H9 (cell line): ENCODE measurements at places on chromosomes 6 and 20.
A peak's percentile ranks its signal among the peaks of the same experiment; 100 is the strongest.

DNA sequence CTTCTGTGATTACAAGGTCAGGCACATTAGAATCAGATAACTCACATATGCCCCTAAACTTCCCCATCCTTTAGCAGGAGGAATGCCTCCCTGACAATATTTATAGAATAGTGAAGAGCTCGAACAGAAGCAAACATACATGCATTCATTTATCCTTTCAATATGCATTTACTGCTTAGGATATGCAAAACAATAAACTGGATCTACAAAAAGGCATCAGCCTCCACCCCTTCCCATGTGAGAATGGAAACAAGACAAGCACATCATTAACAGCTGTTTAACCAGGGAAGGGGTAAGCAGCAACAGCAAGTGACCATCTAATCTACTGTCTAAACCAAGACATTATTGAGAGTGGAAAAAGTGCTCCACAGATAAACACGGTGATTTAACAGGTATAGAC lies 107.6 kb downstream of the MBOAT1 start:
- no peak for DNase-seq
- no peak overlapping the region for H3K4me3 ChIP-seq
- H3K36me3 ChIP-seq: peaks cover 12% of the 10 kb centered on the region
- H3K27me3 ChIP-seq: no peaks in the 10 kb centered on the region

DNA sequence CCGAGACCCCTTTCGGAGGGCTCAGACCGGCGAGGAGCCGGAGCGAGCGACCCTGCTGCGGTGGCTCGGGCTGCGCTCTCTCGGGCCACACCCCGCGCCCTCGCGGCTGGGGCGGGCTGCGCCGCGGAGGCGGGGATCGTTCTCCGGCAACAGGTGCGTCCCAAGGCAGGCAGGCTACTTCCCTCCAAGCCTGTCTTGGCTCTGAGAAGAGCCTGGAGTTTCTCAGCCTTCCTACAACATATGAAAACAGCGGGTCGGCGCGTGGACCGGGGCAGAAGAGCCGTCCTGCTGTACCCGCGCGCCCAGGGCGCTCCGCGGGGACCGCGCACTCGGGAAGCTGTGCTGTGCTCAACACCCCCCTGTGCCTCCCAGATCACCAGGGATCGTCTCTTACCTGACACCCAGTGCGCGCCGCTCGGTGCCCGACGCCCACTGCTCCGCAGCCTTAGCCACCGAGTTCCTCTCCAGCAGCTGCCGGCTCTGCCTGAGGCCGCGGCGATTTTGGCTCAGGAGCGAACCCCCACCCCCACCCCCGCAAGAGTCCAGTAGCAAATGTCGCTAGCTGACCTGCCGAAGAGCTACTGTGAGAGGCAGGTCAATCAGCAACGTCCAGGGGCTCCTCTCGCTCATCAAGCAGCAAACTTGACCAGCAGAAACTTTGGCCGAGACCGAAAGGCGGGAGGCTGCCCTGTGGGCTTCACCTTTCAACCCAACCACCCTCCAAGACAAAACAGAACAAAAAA lies 3.7 kb upstream of the OLIG3 start:
- no peaks in the 10 kb centered on the region for H3K4me1 ChIP-seq
- peak; percentile 69 for DNase-seq
- H3K4me3 ChIP-seq: peak overlapping the region; percentile 52
- H3K27ac ChIP-seq: no peak overlapping the region

- peaks cover 11% of the 10 kb centered on the region; the same call in 1 of the 2 replicates for H3K4me1 ChIP-seq
- H3K36me3 ChIP-seq: no peaks in the 10 kb centered on the region
- H3K27me3 ChIP-seq: no peaks in the 10 kb centered on the region
- no peak overlapping the region for H3K4me3 ChIP-seq
Observed at GRCh38 chr20:41774291-41774690, 156.1 kb upstream of the CHD6 start.

DNA sequence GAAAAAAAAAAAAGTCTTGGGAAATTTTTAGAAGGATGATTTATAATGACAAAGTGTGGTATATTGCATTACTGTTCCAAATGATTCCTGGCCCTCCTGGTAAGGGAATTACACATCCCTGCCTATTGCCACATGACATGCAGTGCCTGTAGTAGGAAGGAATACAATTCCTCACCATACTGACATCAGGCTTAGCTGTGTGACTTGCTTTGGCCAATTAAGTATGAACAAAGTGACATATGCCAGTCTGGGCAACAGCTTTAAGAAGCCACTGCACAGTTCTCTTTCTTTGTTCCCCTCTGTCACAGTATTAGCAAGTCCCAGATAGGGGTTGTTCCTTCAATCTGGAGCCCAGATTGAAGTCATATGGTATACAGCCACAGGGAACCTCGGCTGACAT lies 100.5 kb downstream of the KIF13A start:
- H3K4me3 ChIP-seq: no peak overlapping the region
- no peak overlapping the region for H3K27ac ChIP-seq
- no peak for DNase-seq
- no peaks in the 10 kb centered on the region for H3K36me3 ChIP-seq
- no peaks in the 10 kb centered on the region; the same call in 1 of the 2 replicates for H3K27me3 ChIP-seq
- H3K4me1 ChIP-seq: no peaks in the 10 kb centered on the region

DNA sequence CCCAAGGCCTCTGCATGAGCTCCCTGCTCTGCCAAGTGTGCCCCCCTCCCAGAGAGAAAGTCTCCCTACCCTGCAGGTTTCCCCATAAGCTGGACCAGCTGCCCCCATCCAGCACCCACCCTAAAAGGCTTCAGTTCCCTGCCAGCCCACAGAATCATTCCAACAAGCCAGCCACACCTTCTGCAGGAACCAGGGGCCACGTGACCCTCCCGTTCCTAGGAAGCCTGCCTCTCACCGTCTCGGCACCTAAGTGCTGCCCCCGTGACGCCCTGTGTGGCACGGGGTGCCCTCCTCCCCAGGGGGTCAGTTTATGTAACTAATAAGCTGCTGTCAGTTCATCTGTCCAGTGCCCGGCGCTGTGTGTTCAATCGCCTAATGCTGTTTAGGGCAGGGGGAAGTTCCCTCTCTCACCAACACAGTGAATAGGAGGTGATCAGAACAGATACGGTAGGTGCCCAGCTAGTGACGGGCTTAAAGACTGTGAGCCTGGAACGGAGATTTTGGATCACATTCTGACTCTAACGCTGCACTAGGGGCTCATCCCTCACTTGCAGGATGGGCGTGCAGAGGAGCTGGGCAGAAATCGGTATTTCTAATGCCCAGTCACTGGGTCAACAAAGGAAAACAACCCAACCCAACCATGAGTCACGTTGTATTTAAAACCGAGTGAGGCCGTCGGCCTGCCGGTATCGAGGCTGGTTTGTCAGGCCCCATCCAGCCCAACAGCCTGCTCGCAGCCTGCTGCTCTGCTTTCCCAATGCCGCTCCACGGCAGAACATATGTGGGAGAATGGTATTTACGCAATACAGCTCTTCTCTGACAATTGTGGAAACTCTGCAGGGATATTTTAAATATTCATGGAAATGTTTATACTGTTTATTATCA lies 56.0 kb downstream of the RAMACL start:
- H3K4me1 ChIP-seq: no peaks in the 10 kb centered on the region
- peaks cover 29% of the 10 kb centered on the region; the same call in 2 of the 3 replicates for H3K36me3 ChIP-seq
- DNase-seq: no peak
- H3K4me3 ChIP-seq: no peak overlapping the region
- no peaks in the 10 kb centered on the region for H3K27me3 ChIP-seq

GRCh38 chr20:38931984-38932383 lies 5.8 kb downstream of the FAM83D start:
- no peaks in the 10 kb centered on the region for H3K27me3 ChIP-seq
- H3K4me1 ChIP-seq: peaks cover 5% of the 10 kb centered on the region; the same call in 1 of the 2 replicates
- peaks cover 19% of the 10 kb centered on the region; the same call in 2 of the 3 replicates for H3K36me3 ChIP-seq
- no peak overlapping the region for H3K4me3 ChIP-seq

GRCh38 chr6:21371676-21372171 lies 221.8 kb upstream of the SOX4 start:
- no peak for DNase-seq
- H3K4me1 ChIP-seq: peaks cover 5% of the 10 kb centered on the region
- H3K4me3 ChIP-seq: no peak overlapping the region
- no peak overlapping the region for H3K27ac ChIP-seq
- no peaks in the 10 kb centered on the region for H3K27me3 ChIP-seq

DNA sequence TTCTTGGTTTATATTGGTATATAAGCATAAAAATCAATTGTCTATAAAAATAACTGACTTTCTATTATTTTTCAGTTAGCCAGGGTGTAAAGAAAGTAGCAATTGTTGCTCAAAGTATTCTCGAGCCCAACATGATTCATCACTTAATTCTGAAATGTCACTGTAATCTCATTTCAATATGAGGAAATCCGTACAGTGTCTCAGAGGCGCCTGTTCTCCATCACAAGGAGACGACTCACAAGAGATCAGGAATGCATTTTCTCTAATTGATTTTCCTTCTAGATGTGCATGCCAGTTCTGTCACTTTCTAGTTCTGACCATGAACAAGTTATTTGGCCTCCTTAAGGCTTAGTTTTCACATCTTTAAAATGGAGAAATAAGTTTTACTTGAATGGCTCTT lies 753.1 kb downstream of the MAFB start:
- no peak overlapping the region for H3K4me3 ChIP-seq
- no peaks in the 10 kb centered on the region for H3K4me1 ChIP-seq
- no peaks in the 10 kb centered on the region for H3K27me3 ChIP-seq

- H3K4me3 ChIP-seq: no peak overlapping the region
- DNase-seq: no peak
- H3K27me3 ChIP-seq: no peaks in the 10 kb centered on the region
- H3K36me3 ChIP-seq: no peaks in the 10 kb centered on the region
Observed at GRCh38 chr20:20856956-20857355, 144.5 kb upstream of the RALGAPA2 start.

DNA sequence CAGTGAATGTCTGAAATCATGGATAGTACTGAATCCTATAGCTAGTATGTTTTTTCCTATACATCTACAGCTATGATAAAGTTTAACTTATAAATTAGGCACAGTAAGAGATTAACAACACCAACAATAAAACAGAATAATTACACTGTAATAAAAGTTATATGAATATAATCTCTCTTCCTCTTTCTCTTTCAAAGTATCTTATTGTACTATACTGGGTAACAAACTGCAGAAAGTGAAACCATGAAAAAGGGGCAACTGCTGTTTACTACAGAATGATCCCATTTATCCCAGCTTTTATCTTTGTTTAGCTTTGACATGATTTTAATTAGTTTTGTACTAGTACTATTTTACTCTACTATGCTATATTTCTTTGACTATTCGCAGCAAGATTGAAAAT lies 25.8 kb downstream of the ESF1 start:
- DNase-seq: no peak
- no peaks in the 10 kb centered on the region for H3K4me1 ChIP-seq
- peaks cover 68% of the 10 kb centered on the region for H3K36me3 ChIP-seq

- H3K4me1 ChIP-seq: peaks cover 33% of the 10 kb centered on the region
- peaks cover under 1% of the 10 kb centered on the region; the same call in 2 of the 3 replicates for H3K36me3 ChIP-seq
- no peak for DNase-seq
- no peaks in the 10 kb centered on the region for H3K27me3 ChIP-seq
- H3K27ac ChIP-seq: no peak overlapping the region
Observed at GRCh38 chr6:3418496-3419060, 38.3 kb downstream of the SLC22A23 start.

DNA sequence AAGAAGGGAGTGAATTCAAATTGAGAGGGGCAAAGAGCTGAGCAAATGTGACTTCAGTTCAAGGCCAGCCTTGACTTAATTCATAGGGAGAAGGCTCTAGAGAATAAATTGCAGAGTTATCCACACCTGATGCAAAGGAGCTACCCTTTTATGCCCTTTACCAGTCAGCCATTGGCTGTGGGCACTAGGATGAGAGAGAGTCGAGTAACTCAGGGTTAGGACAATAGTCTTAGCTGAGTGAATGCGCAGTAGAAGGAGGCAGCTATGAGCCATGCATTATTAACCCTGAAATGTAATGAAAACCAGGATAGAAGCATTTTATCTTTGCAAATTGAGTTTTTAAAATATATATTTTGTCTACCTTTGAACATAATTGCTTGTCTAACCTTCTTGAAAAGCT lies 63.0 kb upstream of the TINAG start:
- H3K27ac ChIP-seq: no peak overlapping the region
- no peak for DNase-seq
- H3K4me1 ChIP-seq: no peaks in the 10 kb centered on the region

GRCh38 chr6:67888546-67888885 lies 746.6 kb upstream of the ADGRB3 start:
- no peak for DNase-seq
- H3K4me3 ChIP-seq: no peak overlapping the region
- H3K27me3 ChIP-seq: no peaks in the 10 kb centered on the region
- H3K36me3 ChIP-seq: no peaks in the 10 kb centered on the region
- H3K27ac ChIP-seq: no peak overlapping the region

- no peak overlapping the region for H3K4me3 ChIP-seq
- no peaks in the 10 kb centered on the region for H3K27me3 ChIP-seq
- no peak for DNase-seq
- H3K36me3 ChIP-seq: no peaks in the 10 kb centered on the region
- H3K27ac ChIP-seq: no peak overlapping the region
- H3K4me1 ChIP-seq: no peaks in the 10 kb centered on the region
Observed at GRCh38 chr6:168575346-168576098, 134.5 kb downstream of the SMOC2 start.

GRCh38 chr6:36683145-36683655 lies 4.7 kb downstream of the CDKN1A start:
- no peaks in the 10 kb centered on the region for H3K36me3 ChIP-seq
- peaks cover 5% of the 10 kb centered on the region; the same call in 1 of the 2 replicates for H3K27me3 ChIP-seq
- H3K27ac ChIP-seq: no peak overlapping the region
- H3K4me3 ChIP-seq: no peak overlapping the region
- no peak for DNase-seq
- H3K4me1 ChIP-seq: no peaks in the 10 kb centered on the region

- no peaks in the 10 kb centered on the region for H3K4me1 ChIP-seq
- no peaks in the 10 kb centered on the region for H3K27me3 ChIP-seq
- peaks cover 37% of the 10 kb centered on the region for H3K36me3 ChIP-seq
- H3K4me3 ChIP-seq: no peak overlapping the region
Observed at GRCh38 chr6:144449218-144449617, 164.1 kb downstream of the UTRN start.

DNA sequence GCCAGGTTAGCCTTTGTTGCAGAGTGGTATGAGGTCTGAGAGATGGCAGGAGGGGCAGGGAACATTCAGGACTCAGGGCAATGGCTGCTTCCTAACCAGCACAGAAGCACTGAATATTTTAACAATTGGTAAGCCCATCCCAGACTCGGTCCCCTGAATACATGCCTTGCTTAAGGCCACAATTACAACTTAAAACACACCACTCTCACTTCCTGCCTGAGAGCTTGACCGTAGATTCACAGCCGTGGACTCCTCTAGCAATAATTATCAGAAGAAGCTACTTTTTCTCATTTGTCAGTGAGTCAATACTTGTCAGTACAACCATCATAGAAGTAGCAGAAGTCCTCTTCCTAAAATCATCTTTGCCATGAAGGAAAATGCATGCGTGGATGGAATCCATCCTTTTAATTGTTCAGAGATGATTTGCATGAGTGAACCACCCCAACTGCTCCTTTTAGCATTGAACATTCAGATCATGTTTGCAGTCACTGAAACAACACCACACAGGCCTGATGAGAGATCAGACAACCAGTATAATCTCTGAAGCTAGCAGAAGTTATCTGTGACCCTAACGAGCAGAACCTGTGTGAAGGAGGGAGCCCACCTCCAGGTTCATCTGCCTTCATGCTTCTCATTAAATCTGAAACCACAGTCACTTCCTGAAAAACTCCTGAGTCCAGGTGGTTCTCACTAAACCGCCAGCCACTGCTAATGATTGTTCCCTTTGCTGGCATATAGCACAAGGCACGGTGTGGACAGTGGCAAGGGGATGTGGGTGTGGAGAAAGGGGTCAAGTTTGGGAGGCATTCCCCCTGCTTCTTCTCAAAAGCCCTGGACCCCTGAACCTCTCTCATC lies 333.9 kb upstream of the CNR1 start:
- no peak for DNase-seq
- H3K4me1 ChIP-seq: no peaks in the 10 kb centered on the region
- no peak overlapping the region for H3K4me3 ChIP-seq
- no peaks in the 10 kb centered on the region for H3K36me3 ChIP-seq
- H3K27ac ChIP-seq: no peak overlapping the region

- no peaks in the 10 kb centered on the region for H3K27me3 ChIP-seq
- no peaks in the 10 kb centered on the region for H3K4me1 ChIP-seq
- no peak for DNase-seq
- no peaks in the 10 kb centered on the region for H3K36me3 ChIP-seq
Observed at GRCh38 chr6:51684038-51684437, 403.4 kb downstream of the PKHD1 start.
